ENCODE measurements at places on chromosomes 6 and 20.

GRCh38 chr20:1174787-1175186, 10.0 kb downstream of the TMEM74B start:
- no peak for DNase-seq

DNA sequence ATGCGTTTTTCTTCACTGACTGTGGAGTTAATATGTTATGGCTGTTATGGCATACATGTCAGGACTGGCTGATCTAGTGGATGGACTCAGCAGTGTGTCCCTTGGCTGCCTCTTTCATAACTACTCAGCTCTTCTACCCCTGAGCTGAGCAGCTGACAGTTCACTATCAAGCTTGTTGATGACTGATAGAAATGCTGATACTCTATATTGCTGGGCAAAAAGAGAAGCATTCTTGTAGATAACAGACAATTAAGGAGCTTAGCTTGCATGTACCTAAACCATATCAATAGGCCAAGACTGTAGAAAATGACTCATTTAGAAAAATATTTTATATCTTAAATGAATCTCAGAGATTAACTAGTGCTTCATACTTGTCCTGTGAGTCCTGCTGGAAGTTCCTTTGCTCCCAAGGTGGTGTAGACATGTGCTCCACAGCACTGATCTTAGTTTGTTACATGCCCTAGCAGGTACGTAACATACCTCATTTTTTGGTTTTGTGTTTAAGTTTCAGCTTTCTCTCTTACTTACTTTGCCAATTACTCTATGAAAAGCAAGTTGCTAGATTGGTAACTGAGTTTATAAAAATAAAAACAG, 236.9 kb downstream of the GMDS start:
- no peak for DNase-seq

DNA sequence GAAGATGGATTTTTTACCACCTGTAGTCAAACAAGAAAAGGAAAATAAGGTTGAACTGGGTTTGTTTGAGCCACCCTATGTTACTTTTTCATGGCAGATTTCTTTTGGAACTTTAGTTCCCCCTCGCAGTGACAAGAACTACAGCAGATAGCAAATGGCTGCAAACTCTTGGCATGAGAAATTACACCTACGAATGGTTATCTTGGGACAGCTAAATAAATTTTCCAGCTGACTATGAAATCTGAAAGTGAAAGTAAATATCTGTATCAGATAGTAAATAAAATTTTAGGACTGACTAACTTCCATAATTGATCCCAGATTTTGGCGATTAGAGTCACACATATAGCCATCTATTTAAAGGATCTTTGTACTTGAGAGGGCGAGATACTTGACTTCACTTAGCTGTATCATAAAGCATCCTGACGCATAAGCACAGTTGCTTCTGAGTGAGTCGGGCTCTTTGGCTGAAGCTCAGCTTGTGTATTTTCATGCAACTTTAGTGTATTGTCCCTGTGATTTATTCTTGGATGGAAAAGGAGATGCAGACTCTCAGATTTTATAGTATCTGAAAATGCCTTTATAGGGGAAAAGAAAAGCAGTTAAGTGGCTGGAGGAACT, 125.3 kb upstream of the B3GAT2 start:
- DNase-seq = no peak

- DNase-seq = no peak
These were observed 15.0 kb upstream of the IFNGR1 start for GRCh38 chr6:137233911-137234863.

DNA sequence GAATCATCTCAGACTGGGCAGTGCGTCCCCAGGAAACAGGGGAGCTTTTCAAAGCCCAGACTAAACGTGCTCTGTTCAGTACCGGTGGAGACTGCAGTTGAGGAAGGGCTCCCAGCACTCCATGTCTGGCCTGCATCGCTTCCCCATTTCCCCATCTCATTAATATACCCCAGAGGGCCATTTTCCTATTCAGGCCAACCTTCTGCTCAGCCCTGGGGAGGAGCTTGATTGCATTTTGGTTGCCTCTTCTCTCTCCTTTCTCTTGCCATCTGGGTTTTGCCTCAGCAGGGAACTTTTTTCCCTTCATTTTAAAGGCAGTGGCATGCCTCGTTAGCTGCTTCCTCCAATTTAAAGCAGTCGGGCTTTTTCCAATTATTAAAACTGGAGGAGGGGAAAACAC, 394.3 kb upstream of the SOX4 start:
- no peak for DNase-seq

- DNase-seq = no peak
These were observed 16.3 kb upstream of the UTRN start for GRCh38 chr6:144268794-144269349.

DNA sequence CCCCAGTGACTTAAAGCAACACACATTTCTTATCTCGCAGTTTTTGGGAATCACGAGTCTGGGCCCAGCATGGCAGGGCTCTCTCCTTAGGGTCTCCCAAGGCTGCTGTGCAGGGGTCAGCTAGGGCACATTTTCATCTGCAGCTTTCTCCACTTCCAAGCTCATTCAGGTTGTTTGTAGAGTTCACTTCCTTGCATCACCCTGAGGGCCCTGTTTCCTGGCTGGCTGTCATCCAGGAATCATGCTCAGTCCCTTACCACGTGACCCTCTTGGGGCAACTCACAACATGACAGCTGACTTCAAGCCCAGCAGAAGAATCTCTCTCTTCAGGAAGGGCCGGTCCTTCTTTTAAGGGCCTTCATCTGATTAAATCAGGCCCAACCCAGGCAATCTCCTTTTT, 21.3 kb downstream of the SNAP25 start:
- no peak for DNase-seq

DNA sequence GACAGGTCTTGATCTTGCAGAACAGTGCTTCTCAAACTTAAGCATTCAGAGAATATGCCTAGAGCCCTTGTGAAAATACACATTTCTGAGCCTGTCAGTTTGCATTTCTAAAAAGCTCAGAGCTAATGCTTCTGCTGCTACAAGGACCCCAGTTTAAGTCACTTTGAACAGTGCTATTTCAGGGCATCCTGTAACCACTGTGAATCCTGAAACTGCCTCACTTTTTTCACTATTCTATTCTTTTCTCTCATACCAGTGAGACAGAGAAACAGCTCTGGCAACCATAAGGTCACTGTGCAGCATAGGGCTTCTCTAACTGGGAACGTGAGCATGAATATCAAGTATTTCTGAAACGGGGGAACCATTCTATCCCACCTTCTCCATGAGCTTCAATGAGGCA, 51.2 kb downstream of the LGSN start:
- DNase-seq = no peak

Measured in activated gamma-delta T cell treated with anti-CD3 and anti-CD28 coated beads, Interleukin-2, amount 50 U/mL, for 16 hours (primary cell).